ENCODE measurements at places on chromosomes 5 and 9.

- no peak for DNase-seq
These were observed 74.1 kb downstream of the PSAT1 start for GRCh38 chr9:78370991-78371390.

GRCh38 chr9:80382211-80382891 is 810.6 kb downstream of the TLE4 start:
- no peak for DNase-seq

- DNase-seq: no peak
These were observed 151.5 kb downstream of the NR3C1 start for GRCh38 chr5:143251946-143252345.

GRCh38 chr9:17216011-17216410 is 81.2 kb downstream of the CNTLN start:
- DNase-seq: no peak

DNA sequence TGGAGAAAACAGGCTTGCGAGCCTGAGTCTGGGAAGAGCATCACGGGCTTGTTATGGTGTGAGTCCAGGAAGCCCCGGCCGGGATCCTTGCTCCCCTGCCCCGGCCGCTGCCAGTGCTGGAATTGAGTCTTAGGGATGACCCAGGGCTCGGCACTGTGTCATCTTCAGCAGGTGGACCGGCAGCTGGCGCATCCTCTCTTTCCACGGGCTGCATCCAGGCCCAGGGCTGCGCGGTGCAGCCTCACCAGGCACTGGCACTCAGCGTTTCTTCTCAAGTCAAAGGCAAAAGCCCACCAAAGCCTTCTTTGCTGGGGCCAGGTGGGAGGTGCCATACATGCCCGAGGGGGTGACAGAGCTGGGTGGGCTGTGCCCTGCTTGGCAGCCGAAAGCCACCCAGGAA is 46.6 kb downstream of the COL5A1 start:
- DNase-seq: no peak

DNA sequence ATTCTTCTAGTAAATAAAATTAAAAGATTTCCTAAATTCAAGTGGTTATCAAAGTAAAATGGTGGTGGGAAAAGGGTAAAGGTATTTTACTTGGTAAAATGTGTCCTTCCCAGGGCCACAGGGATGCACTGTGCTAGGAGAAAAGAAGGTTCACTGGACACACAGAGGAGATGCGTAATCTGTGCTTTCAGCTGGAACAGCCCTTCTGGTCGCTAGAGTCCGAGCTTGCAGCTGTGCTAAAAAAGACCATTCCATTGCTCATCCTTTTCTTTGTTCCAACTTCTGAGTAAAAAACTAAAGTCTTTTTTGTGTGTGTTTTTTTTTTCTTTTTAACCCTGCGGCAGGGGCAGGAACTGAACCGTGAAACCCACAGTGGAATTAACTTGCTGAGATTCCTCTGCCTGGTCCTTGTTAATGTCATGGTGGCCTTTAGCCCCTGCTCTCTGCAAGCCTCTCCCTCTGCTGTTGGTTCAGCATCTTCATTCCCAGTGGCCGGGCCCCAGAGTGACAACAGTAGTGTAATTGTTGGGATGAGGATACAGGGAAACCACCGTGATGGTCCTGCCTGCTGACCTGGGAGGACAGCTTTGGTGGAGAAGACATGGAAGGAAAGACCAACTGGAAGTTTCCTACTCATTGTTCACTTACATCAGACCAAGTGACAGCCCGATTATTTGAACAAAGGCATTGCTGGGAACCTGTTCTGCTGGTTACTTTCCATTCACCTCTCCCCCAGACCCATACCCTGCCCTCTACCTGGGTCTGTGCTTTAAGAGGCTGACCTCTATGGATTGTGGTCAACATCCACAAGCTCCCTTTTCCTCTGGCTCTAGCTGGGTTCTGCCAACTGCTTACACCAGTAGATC is 31.9 kb upstream of the FSTL4 start:
- DNase-seq: no peak

- no peak for DNase-seq
These were observed 555.3 kb upstream of the DAB2 start for GRCh38 chr5:39980056-39980455.

GRCh38 chr5:172498431-172499129 is 44.3 kb upstream of the SH3PXD2B start:
- DNase-seq: no peak

DNA sequence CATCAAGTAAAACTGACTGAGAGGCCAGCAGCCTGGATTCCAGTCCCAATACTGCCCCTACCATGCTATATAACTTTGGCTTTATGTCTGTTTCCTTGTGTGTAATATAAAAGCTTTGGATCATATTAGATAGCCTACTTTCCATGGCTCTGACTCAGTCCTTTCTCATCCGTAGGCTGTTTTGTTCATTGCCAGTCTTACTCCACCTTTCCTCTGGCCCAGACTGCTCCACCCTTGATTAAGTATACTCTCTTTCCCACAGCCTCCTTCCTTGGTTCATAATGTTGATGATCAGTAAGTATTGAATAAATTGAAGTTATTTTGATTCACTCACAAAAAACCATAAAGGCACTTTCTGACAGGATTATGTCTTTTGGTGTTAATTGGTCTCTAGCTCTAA is 1.5 kb upstream of the MRPS30 start:
- peak; percentile 42 for DNase-seq

GRCh38 chr5:62137628-62138027 is 168.4 kb upstream of the KIF2A start:
- DNase-seq: no peak

DNA sequence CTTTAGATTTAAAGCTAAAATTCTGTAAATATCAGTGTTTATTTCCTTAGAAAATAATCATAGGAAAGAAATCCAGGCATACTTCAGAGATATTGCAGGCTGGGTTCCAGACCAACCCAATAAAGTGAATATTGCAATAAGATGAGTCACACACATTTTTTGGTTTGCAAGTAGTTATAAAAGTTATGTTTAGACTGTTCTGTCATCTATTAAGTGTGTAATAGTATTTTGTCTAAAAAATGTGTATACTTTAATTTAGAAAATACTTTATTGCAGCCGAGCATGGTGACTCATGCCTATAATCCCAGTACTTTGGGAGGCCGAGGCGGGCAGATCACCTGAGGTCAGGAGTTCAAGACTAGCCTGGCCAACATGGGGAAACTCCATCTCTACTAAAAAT is 6.9 kb upstream of the RIC1 start:
- DNase-seq: no peak

DNA sequence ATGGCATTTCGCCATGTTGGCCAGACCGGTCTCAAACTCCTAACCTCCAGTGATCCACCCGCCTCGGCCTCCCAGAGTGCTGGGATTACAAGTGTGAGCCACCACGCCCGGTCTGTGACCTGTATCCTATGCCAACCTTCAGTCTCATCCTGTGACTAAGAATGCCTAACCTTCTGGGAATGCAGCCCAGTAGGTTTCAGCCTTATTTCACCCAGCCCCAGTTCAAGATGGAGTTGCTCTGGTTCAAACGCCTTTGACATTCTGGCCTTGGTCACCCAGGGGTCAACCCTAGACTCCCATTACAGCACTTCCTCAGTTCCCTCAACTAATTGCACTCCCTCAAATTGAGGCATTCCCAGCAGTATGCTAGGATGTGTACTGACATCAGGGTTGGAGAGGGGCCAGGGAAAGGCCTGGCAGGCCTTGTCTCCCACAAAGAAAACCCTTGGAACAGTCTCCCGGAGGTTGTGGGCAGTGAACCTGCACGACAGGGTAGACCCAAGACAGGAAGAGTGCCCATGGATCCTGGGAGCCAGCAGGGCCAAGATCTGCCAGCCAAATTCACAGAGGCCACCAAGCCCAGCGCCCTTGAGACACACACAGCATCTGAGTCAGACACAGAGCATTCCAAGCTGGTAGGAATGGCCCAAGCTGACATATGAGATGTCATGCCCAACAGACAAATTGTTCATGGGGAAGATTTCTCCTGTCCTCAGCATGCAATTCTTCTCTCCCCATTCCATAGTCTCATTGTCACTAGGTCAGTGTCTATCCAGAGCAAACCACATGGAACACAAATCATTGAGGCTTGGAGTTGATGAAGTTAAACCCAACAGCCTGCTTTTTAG is 24.9 kb upstream of the SMU1 start:
- no peak for DNase-seq

GRCh38 chr9:97807681-97808080 is 45.3 kb upstream of the FOXE1 start:
- no peak for DNase-seq

GRCh38 chr5:11981986-11982385 is 77.7 kb upstream of the CTNND2 start:
- DNase-seq: no peak

DNA sequence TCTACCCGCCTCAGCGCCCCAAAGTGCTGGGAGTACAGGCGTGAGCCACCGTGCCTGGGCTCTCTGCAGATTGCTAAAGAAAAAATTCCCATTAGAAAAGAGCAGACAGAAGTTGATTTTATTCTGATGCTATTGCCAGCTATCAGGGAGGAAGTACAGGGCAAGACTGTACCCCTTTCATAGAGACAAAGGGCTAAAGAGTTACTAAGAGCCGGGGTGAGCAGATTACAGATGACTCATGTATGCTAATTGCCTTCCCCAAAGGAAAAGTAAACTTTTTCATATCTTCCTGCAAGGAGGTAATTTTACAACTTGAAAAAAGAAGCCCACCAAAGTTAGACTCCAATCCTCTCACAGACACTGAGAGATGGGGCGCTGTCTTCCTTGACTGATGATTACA is 42.3 kb upstream of the MCTP1 start:
- no peak for DNase-seq

- peak; percentile 36 for DNase-seq
These were observed 596 bp upstream of the CDC37L1 start for GRCh38 chr9:4678679-4679267.

- DNase-seq: peak; percentile 67
These were observed 70.7 kb upstream of the GNE start for GRCh38 chr9:36328798-36329411.

DNA sequence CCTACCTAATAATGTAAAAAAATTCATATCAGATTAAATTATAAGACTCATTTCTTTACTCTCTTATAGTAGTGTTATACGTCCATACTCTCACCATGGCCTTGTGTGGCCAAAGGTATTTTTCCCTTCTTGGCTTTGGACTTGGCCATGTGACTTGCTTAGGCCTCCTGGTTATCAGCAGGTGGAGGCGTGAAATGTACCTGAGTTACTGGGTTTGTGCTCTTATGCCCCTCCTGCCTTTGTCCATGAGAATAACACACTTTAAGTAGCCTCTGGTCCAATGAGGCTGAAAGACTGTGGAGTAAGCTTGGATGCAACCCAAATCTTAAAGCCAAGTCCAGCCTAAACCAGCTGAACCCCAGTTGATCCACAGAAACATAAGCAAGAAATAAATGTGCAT is 68.7 kb downstream of the RETREG1 start:
- no peak for DNase-seq

- no peak for DNase-seq
These were observed 91.3 kb downstream of the RALGPS1 start for GRCh38 chr9:127005770-127006314.

DNA sequence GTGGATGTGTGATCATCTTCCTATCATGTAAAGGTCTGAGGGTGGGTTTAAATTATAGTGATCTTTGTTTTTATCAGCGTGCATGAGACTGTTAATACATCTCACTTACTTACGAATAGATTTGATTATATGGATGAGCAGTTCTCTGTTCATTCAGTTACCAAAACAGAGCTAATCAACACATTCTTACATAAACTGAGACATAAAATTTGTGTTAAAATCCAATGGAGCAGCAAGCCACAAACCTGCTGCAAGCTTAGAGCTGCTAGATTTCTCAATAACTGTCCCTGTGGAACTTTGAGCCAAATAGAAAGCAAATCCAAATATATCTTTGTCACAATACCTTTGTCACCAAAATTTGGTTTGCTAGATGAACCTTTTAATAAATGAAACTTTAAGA is 50.1 kb downstream of the NUDT12 start:
- no peak for DNase-seq

- no peak for DNase-seq
These were observed 41.0 kb upstream of the HCN1 start for GRCh38 chr5:45737153-45737552.

DNA sequence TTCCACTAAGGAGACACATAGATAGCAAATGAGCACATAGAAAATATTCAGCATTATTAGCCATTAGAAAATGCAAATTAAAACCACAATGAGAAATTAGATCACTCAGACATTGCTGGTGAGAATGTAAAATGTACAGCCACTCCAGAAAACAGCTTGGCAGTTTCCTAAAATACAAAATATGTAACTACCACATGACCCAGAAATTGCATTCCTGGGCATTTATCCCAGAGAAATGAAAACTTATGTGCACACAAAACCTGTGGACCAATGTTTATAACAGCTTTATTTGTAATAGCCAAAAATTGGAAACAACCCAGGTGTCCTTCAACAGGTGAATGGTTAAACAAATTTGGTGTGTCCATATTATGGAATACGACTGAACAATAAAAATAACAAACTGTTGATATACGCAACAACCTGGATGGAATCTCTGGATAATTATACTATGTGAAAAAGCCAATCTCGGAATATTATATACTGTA is 34.8 kb upstream of the SHC3 start:
- DNase-seq: no peak

Measured in NCI-H510A treated with DMSO at 0.1 percent for 48 hours (cell line).